ENCODE measurements at places on chromosomes 11 and 22. TPM values are rescaled to one million over a fixed set of nuclear protein-coding genes. Genes with fewer than 3 reads are reported as not detected.
A peak's percentile ranks its signal among the peaks of the same experiment; 100 is the strongest.

- no peak for DNase-seq
Observed at GRCh38 chr22:45008186-45008681, 1.6 kb downstream of the PHF21B start.

DNA sequence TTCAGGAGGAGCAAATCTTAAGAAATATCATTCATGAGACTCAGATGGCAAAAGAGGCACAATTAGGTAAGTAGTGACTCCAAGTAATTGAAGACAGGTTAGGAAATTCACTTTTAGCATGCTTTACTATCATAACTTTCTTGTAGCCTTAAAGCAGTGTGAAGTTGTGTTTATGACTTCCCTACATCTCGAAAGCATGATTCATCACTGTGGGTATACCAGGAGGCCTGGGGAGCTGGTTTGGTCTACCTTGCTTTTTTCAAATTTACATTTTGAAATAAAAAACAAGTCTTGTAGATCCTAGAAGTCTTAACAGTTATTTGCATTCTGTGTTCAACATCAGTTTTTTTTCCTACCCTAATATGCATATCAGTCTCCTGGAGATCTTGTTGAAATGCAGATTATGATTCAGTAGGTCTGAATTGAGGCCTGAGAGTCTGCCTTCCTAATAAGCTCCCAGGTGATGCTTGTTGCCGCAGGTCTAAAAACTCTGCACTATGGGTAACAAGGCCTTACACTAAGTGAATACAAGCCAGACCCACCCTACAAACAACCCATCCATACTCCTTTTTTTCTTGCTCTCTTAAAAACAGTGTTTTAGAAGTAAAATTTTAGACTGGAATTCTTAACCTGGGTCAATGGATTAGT, 41.4 kb downstream of the TTC17 start:
- no peak for DNase-seq

GRCh38 chr22:44274918-44275630, 37.7 kb downstream of the SHISAL1 start:
- no peak for DNase-seq

DNA sequence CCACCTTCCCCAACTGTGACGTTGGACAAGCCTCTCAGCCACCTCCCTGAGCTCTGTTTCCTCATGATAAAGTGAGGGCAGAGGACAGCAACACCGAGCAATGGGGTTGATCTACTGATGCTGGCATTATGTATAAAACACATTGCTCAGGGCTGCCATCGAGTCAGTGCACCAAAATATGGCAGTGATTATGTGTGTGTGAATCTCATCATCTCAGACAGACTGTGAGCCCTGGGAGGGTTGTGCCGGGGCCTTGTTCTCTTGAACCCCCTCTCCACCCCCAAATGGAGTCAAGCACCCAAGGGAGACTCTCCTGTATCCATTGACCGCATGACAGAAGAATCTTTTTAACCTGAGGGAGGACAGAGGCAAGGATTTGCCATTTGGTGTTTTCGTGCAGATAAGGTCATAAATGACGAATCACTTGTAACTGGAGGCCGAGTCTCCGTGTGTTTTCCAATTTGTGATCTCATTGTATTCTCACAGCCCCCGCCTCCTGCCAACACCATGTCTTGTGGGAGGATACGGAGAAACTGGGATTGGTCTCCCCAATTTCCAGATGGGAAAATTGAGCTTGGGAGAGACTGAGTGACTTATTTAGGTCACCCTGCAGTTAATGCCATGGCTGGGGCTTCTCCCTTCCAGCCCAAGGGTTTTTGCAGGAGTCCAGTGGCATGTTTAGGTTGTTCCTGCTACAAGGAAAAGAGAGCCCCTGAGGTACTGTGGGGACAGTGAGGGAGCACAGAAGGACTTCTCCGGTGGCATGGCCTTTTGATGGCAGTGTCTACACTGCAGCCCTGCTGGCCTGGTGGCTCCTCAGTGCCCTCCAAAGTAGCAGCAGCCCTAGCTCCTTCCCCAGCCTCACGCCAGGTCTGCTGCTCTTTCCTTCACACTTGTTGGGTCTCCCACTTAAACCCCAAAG, 52.4 kb downstream of the CHRDL2 start:
- DNase-seq = peak; percentile 64

DNA sequence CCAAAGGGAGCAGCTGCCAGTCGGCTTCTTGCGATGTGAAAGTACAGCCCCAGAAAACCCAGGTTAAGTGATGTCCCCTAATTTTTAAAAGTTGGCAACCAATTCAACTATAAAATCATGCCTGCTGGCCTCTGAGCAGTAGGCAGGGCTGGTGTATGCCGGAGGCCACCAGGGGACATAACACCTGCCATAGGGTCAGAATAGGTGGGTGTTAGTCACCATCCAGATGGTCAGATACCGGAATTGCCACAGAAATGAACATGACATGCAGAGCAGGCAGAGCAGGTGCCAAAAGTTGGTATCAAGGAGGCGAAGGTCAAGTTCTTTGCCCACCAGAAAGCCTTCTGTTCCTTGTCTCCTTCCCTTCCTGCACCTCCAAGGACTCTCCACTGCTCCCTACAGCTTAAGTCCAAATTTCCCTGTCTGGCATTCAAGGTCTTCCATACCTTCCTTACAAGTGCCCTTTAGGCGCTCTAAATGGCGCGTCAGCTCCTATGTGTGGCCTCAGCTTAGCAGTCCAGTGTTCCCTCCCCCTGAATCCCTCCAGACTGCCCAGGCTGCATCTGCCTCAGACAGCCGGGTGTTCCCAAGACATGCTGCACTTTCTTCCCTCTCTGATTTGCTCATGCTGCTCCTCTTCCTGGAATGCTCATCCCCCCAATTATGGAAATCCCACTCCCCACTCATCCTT, 45.1 kb downstream of the PTPRJ start:
- DNase-seq = no peak

- no peak for DNase-seq
Observed at GRCh38 chr11:20760811-20761210, 91.4 kb downstream of the NELL1 start.

GRCh38 chr11:68842427-68843051, 823 bp upstream of the CPT1A start:
- no peak for DNase-seq

DNA sequence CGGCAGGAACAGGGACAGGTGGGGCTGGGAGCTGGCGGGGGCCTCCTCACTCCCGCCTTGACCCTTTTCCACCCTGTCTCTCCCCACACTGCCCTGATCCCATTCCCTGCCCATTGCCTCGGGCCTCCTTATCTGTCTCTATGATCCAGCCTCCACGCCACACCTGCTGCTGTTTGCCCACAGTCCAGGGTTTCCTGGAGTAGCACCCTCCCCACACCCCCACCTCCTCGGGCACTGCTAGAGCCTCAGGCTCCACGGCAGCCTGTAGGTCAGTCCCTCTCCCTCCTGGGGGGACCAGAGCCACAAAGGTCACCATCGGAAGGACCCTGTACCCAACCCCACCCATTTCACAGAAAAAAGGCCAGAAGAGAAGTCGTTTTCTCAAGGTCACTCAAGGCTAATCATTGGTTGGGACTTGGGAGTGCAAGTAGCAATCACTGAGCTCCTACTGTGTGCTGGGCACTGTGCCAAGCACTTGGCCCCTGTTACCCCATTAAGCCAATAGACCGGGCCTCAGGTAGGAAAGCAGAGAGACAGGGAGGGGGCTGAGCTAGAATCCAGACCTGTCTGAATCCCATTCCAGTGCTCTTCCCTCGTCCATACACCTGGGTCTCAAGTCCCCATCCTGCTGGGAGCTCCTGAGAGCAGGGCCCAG, 71.8 kb downstream of the PDE2A start:
- no peak for DNase-seq

DNA sequence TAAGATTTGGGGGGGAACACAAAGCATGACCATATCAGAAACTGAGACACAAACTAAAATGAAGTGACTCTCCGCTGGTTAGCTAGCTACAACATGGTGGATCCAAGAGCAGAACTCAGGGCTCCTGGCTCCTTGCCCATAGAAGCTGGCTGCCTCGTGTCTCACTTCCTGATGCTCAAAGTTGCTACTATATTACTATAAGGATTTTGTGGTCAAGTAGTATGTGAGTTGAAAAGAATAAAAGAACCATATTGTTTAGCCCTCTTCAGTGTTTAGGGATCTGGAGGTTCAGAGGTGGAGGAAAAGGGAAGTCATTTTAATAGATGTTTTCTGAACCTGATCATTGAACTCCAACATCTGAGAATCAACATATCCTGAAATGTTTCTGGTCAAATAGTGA, 16.9 kb upstream of the SIK2 start:
- DNase-seq = no peak

DNA sequence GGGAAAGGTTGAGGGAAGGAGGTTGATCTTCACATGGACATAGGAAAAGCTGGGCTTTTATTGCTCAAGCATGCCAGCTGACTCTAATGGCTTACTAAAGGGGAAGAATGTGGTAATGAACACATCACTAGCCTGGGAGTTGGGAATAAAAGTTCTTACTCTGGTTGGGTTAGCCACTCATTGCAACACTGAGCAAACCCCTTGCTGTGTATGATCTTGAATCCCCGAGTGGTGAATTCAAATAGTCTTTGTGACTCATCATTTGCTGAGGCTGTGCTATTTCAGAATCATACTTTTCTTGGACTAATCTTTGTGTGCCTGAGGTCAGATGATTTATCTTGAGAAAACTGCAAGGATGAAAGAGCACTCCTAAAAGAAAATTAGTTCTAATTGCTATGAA, 304.1 kb upstream of the ANO5 start:
- DNase-seq = no peak

DNA sequence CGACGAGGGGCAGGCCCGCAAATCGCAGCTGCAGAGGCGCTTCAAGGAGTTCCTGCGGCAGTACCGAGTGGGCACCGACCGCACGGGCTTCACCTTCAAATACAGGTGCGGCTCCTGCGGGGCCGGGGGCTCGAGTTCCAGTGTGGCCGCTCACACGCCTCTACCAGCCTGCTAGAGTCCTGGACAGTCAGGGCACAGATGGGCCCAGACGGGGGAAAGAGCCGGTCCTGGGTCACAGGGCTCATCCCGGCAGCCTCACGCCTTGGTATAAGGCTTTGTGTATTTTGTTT, 506 bp downstream of the MCM5 start:
- DNase-seq = no peak

- DNase-seq = peak; percentile 80
Observed at GRCh38 chr11:2664376-2664775, 35.4 kb downstream of the KCNQ1OT1 start.

- DNase-seq = no peak
Observed at GRCh38 chr11:132358573-132358953, 988.1 kb downstream of the NTM start.

ST14 gene
- total RNA-seq = not detected

DNA sequence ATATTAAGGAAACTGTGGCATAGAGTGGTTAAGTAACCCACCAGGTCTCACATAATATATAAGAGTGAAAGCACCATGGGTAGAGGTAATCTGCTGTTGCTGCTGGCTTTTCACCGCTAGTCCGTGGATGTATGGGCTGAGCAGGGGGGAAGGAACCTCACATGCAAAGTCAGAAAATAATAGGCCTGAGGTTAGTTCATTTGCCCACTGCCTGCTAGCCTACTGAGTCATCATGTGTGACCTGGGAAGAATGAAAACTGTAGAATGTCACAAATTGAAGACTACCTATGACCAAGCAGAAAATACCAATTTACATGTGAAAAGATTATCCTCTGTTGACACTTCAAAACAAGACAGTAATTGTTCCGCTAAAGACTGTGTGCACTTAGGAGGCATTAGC, 560.1 kb upstream of the FAT3 start:
- DNase-seq = no peak

- no peak for DNase-seq
Observed at GRCh38 chr22:38953577-38954413, 3.6 kb upstream of the APOBEC3A start.

DNA sequence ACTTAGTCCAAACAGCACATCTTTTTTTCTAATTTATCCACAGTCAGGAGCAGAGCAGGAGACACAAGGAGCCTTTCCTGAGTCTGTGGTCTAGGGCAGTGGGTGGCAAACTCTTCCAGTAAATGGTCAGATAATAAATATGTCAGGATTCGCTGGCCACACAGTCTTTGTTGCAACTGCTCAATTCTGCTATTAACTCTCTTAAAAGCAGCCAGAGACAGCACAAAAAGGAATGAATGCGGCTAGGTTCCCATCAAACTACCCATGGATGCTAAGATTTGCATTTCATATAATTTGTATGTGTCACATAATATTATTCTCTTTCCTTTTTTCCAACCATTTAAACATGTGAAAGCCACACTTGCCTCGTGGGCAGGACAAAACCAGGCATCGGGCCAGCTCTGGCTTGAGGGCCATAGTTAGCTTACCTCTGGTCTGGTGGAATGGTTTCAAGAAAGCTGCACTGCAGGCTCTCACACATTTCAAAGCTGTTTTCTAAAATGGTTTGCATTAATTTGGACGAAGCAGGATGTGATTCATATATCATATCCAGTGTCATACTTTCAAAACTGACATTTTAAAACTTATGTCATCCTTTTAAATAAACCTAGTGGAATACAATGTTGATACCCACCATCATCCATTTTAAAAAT, 64.7 kb upstream of the CD5 start:
- no peak for DNase-seq

DNA sequence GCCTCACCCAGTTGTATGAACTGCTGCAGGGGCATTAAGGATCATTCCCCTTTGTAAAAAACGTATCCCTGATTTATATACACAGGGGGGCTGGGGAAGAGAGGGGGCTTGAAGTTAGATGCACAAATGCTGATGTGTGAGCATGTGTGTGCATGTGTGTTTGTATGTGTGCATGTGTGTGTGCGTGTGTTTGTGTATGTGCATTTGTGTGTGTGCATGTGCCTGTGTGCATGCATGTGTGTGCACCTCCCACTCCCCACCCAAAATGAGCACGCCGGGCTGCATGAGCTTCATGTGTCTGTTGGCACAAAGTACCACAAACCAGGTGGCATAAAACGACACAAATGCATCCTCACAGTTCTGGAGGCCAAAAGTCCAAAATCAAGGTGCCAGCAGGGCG, 1315.2 kb downstream of the TBC1D22A start:
- DNase-seq = no peak

DNA sequence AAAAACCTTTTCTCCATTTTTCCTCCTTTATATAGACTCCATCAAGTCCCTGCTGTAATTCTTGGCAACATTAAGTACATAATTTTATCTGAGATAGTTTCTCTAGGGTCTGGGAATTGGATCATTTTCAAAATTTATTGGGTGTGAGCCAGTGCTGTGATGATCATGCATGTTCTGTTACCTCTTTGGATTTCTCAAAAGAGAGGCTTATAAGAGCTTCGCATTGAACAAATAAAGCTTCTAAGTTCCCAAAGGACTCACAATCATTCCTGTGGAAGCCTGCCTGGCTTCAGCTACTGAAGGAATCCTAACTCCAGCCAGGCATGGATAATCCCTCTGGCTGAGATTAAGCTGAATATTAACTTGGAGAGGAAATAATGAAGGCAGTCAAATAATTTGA, 208.5 kb downstream of the RAB38 start:
- DNase-seq = no peak

- no peak for DNase-seq
Observed at GRCh38 chr11:100419518-100419917, 267.6 kb upstream of the ARHGAP42 start.

ROBO3 gene
- total RNA-seq = 14.5 TPM

DNA sequence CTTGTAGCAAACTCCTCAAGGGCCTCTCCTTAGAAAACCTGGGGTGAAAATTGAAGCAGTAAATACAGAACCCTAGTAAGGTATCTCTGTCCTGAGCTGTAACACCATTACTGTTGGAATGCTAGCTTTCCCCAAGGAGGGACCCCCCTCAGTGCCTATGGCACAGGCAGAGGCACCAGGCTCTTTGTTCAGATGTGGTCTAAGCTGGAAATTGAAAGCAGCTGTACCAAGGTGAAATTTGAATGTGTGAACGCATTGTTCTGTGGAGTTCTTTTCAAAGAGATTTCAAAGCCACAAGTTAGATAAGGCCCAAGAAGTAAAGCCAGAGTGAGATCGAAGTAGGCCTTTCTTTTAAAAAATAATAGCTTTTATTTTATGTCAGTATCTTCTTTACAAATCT, 71.9 kb upstream of the HORMAD2 start:
- DNase-seq = no peak

MS4A8 gene
- total RNA-seq = not detected
